HS-5 (cell line): ENCODE measurements at places on chromosomes 3 and 15.

GRCh38 chr3:11170052-11170770, 15.9 kb downstream of the HRH1 start:
- no peak for DNase-seq

DNA sequence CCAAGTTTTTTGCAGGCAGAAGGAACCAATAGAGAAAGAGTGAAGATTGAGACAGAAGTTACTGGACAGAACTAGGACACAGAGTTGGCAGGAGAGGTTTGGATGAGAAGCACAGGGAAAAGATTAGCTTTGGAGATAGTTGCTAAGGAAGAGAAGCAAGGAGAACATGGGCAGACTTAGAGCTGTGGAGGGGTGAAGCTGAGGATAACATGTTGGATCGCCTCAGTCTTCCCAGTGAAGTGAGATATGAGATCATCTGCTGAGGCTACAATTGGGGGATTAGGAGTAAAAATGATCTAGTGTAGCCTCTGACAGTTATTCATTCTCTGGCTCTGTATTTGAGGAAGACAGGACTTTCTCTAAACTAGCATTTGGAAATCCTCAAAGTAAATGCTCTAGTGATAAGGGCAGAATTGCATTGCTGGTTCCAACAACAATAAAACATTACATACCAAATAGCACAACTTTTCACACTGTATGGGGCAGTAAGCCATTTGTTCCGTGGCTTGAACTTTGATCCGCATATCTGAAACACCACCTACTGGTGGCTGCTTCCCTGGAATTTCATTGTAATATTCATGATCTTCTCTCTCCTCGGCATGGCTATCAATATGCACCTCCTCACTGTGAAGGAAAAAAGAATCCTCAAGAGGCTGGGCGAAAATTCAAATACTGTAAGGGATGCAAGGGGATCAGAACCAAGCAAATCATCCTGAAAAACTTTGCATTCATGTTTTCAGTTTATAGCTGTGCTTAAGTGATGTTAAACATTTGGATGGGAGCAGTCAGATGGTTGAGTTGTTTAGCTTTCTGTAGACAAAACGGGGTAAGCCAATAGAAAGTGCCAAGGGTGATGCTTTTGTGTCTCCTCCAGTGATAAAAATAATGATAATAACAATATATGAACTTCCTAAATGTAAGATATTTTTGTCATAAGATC, 22.2 kb upstream of the EID1 start:
- DNase-seq = no peak

DNA sequence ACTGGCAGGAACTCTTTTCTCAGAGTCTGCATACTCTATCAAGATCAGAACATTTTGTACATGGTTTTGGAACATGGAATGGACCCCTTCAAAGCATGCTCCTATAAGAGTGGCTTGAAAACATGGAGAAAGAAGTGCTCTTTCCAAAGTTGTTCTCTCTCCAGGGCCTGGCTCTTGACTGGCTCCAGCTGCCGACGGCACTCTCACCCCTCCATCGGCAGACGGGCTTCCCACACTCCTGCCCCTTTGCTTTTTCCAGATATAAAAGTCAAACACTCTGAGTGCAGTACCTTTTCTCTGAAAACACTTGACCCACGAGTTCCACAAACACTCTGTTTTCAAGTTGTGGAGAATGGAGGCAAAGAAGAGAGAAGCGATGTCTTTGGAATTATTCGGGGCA, 72.5 kb upstream of the ONECUT1 start:
- no peak for DNase-seq

DNA sequence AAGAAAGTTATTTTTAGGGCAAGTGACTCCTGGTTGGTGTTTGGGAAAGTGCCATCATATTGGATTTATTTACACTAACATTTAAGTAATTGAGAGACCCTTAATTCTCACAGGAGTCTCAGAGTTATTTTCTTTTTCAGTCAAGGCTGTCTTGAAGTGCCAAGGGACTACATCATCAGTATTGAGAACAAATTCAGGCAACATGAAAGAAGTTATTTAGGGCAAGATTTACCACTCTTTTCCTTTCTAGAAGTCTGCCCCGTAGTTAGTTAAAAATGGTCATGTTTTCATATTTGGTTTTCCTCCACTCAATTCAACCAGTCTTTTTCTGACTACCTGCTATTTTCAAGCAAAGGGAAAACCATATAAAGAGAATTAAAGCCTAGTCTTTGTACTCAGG, 6.1 kb downstream of the B4GALT4 start:
- no peak for DNase-seq

DNA sequence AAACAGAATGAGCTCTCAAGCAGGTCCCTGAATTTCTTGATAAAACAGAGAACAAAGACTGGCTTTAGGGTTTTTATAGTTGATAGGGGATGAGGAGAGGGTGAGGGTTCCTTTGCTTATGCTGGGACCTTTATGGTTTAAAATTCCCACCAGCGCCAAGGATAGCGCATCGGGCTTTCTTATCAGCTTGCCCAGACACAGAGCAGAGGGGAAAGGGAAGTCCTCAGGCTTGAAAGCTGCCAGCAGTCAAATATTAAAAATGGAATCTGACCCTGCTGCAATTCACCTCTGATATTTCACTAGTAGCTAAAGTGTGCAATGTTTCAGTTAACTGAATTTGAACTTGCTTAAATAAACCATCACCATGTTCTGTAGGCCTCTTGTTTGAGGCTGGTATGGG, 55.0 kb upstream of the EPHA3 start:
- no peak for DNase-seq

GRCh38 chr15:51186181-51186705, 91.5 kb upstream of the TNFAIP8L3 start:
- no peak for DNase-seq

- DNase-seq = no peak
Observed at GRCh38 chr3:54008099-54008498, 114.3 kb upstream of the CACNA2D3 start.

DNA sequence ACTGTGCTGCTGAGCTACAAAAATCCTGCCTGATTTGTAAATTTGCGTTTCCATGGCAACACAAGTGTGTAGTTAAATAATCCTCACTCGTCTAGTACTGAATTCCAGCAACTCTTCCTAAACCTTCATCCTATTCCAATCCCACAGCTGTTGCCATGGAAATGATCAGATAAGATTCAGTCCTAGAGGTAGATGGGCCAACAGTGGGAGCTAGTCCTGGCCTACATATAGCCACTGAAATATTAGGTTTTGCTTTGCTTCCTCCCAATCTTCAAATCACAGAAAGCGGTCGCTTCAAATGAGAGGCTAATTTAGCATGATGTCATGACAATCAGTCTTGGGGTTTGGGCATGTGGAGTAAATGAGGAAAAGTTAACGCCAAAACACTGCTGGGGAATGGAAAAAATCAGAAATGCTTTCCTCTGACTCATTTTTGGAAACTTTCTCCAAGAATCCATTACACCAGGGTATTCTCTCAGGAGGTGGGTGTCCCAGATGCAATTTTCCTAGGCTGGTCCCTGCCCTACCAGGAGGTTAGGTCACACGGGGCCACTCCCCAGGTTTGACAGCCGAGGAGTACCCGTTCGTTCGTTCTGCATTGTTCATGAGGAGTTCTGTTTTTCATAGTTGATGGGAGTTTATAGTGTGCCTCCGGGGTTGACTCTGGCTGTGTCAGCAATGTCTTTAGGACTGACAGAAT, 159.2 kb upstream of the SLCO3A1 start:
- DNase-seq = peak; percentile 18
